ENCODE measurements at places on chromosomes 5 and 9.

DNA sequence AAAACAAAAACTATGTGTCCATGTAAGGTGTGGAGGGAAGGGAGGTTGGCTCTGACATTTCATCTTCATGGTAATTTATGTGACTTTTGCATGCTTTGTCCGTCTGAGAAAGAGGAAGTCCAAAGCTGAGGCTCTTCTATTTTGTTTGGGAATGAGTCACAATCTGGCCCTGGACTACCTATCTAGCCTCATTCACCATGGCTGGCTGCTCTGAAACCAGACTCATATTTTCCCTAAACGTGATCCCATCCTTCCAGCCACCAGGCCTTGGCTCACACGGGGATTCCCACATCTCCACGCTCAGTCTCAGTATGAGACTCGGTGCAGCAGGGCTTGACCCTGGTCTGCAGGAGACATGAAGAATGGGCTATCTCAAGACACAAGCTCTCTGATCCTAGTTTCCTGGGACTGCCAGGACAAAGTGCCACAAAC is 672.8 kb downstream of the ACTL7B start:
- DNase-seq: no peak

DNA sequence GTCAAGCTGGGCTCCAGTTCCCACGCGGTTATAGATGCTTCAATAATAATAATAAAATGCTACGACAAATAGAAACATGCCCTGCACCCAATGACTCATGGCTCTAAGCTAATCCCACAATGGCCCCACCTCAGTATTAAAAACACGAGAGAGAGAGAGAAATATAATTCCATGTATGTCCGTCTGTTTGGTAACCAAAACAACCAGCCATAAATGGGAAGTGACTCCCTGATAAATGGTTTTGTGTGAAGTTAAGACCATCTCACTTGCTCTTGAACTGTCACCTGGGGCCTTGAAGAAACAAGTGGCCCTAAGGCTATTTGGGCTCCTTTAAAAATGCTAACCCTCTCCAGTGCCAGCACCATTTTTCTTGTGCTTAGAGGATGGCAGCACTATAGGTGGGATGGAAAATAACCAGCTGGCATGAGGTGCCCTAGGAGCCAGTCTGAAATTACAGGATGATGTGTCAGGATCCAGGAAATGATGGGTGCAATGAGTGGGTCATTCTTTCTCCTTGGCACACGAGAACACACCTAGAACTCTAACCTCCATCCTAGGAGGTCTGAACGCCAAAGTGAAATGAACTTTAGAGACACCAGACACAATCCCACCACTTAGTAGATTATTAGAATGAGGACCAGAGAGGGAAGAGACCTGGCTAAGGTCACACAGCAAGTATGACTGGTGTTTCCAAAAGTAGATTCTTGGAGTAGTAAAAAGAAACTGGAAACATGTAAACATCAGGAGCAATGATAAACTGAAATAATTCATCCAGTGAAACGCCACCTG is 35.7 kb upstream of the ADRB2 start:
- no peak for DNase-seq

DNA sequence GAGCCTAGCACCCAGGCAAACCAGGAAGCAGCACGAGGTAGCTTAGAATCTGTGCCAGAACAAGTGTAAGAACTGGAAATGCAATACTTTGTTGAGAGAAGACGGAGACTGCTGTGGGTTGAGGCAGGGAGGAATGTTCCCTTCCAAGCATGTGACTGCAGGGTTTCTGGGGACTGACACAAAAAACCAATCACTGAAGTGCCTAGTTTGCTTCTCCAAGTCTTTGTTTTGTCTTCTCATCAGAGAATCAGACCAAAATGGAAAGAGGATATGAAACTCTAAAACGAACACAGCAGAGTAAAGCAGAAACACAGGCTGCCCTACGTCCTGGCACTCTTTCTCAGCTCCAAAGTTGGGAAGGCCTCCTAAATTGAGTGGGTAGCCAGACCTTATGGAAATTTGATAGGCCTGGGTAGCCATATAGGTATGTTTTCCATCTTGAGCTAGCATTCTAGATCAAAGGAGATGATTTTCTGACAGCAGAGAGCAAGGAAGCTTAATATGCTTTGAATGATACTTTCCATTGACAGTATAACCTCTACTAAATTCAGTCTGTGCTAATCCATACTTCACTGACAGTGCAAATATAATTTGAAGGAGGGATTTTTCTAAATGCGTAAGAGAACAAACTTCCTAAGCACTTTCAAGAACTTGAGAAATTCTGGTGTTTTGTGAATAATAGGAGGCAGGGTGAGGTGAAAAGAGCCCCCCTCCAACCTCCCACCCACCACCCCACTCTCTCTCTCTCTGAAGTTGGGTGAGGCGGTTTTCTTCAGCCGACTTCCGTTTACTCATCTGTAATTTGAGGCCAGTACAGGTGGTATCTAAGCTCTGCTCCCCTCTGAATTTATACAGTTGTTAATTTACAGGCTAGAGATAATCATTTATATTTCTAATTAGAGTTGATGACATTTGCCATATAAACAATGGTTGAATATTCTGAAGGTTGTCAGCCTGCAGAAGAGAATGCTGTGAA is 5.5 kb downstream of the ADRB2 start:
- no peak for DNase-seq

GRCh38 chr5:126746290-126746689 is 30.6 kb upstream of the LMNB1 start:
- DNase-seq: no peak
